ENCODE measurements at places on chromosomes 2 and 18.

DNA sequence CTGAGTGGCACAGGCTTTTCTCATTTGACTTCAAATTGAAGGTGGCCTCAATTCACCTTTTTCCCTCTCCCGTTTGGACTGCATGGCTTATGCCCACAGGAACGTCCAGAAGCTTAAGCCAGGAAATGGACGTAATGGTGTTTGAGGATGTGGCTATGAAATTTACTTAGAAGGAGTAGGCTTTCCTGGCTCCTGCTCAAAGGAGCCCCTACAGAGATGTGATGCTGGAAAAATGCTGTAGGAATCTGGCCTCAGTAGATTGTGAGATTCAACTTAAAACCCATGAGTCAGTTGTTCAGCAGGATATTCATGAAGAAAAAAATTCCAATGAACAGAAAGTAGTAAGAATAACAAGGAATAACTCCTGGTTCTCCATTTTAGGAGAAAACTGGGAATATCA lies 129.0 kb downstream of the ICOS start:
- no peak for DNase-seq

DNA sequence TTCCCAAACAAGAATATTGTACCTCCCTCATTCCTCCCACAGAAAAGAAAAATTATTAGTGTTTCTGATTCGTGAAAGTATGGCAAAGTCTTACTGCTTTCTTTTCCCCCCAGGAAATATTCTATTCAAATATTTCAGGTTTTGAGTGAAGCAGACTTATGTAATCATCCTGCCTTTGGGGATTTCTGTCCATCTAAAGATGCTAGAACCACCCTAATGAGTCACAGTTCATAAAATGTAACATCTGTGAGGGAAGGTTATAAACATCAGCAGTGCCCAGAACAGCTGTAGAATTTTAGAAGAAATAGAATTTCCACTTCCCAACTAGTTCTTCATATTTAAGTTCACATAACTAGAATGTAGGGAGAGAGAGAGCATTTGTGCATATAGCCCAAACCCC lies 39.0 kb downstream of the EEF1B2 start:
- DNase-seq, result no peak

DNA sequence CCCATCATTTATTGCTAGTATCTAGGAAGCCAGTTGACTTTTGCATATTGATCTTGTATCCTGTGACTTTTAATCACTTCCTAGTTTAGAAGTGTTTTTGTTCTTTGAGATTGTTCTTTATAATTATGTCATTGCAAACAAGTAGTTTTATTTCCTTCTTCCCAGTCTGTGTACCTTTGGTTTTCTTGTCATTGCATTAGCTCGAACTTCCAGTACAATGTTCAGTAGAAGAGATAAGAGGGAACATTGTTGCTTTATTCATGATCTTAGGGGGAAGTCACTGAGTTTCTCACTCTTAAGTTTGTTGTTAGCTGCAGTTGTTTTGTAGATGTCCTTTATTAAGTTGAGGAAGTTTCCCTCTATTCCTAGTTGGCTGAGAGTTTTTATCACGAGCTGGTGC lies 61.0 kb downstream of the TRAPPC12 start:
- no peak for DNase-seq

GRCh38 chr18:59735269-59735860 lies 38.1 kb upstream of the CCBE1 start:
- no peak for DNase-seq

- no peak for DNase-seq
Observed at GRCh38 chr2:209766613-209767012, 5.0 kb upstream of the UNC80 start.

GRCh38 chr18:31680433-31680811 lies 4.0 kb downstream of the B4GALT6 start:
- DNase-seq, result no peak

GRCh38 chr2:6757215-6757614 lies 108.5 kb downstream of the CMPK2 start:
- no peak for DNase-seq

Measured in T-helper 2 cell treated with Interferon-gamma antibody and Interleukin-4, amounts not matched to agents 5 μg/mL and 100 μg/mL, for 36 hours (primary cell).